HTR-8/SVneo (cell line): ENCODE measurements at places on chromosomes 11 and 22.

DNA sequence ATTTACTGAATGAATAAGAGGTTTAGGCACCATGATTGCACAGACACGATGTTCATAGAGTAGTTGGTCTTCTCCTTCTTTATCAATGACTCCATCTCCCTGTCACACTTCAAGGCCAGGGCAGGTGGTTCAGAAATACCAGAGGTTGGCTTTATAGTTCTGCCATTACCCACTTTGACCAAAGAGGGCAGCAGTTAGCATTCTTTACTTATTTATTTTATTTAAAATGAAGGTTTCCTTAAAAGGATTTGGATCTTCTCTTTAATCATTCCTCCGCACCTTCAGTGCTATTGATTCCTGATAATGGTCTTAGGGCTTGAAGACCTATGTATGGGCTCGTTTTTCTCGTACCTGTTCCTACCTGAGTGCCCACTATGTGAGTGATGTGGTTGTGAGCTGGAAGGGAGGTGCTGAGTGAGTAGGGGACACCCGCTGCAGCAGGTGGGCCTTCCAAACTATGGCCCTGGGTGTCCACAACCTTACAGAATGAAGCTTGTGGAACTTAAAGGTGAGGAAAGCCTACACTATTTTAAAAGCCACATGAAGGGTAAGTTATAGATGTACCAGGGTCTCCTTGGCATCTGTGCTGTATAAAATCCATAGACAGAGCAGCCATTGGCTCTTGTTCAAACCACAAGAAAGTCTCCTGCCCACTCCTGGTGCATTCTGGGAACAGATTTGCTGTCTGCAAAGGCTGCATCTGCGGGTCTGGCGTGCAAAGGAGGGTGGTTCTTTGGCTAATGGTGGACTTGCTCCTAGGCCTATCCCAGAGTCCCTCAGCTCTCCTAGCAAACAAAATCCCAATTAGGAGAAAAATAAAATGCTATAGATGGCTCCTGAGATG lies 35.0 kb downstream of the TIMP3 start:
- DNase-seq = no peak

DNA sequence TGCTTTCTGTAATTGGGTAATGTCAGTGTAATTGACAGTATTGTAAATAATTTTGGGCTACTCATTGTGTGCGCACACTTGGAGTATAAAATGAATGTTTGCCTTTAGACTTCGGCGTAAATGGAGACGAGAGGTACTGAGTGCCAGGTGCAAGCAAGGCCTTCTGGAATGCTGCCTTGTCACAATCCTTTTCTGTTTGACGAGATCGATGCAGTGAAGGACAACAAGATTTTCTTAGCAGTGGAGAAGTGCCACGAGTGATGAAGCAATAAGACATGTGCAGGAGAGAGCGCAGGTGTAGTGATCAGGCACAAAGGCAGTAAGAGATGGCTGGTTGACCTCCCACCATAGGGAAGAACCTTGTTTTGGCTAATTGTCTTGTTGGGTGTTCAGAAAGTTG lies 67.5 kb downstream of the DDX10 start:
- DNase-seq = no peak

- DNase-seq = no peak
These were observed 42.6 kb upstream of the MPEG1 start for GRCh38 chr11:59255281-59255680.

GRCh38 chr11:75022296-75022695 lies 33.6 kb downstream of the NEU3 start:
- DNase-seq = no peak

GRCh38 chr11:104916442-104916841 lies 18.2 kb upstream of the CASP12 start:
- DNase-seq = no peak

- DNase-seq = no peak
These were observed 97.0 kb upstream of the MPPED2 start for GRCh38 chr11:30683176-30683575.

DNA sequence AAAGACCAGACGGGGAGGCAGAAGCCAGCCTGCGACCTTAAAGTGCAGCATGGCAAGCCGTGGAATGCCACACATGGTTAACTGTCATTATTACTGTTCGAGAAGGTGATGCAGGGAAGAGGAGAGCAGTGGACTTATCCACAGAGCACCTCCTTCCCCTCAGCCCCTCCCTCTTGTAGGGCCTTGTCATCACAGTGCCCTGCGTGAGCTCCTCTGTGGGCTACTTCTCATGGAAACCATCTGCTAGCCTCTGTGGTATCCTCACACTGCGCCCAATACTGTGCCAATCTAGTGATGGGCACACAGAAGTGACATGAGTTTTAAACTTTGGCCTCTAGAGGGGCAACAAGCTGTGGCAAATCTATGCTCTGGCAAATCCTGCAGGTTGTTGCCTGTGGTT lies 18.2 kb upstream of the CCDC134 start:
- no peak for DNase-seq

DNA sequence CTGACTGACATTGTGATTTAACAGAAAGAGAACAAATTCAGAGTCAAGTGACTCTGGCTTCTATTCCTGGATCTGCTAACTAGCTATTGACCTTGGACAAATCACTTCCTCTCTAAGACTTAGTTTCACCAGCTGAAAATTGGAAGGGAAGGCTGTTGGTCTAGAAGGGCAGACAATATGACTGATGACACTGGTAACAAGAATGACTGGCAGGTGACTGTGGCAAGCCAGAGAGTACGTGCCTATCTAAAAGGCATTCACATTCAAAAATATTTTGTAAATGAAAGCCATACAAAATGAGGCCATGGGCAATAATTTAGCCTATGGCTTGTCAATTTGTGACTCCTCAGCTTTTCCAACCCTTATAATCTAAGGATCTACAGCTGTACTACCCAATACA lies 23.5 kb downstream of the SERGEF start:
- no peak for DNase-seq

DNA sequence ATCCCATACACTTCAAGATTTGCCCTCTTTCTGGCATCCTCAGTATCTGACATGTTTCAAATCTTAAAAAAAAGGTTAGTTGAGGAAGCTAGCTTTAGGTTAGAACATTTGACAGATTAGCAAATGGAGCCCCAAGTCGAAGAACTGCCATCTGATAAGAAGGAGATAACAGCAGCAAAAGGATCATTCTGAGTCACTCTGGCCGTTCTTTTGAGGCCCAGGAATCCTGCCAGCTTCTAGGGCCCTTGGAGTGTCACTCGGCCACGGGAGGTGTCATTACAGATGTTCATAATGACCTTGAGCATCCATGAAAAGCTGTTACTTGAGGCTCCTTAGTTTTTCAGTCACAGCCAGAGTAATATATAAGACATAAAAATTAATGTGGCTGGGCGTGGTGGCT lies 132.1 kb upstream of the RASSF10 start:
- DNase-seq = no peak

DNA sequence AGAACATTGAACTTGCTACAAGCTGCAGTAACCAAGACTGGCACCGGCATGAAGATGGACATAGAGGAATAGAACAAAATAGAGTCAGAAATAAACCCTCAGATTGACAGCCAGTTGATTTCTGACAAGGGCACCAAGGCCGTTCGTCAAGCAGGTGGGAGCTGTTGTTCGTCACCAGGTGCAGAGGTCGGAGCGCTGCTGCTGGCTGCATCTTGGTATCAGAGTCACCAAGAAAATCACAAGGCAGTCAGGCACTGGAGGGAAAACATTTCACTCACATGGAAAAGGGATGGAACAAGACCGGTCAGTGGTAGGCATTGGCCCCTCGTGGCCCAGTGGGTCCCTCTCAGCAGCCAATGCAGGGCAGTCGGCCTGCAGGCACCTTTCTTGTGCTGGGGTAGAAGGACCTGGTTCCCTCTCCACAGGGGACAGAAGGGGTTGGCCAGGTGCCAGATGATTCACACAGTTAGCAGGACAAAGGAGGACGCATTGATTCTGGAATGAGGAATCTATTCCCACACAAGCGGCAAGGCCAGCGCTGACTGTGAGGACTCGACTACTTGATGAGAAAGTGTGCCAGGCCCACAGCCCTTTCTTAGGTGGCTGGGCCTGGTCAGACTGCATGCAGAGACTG lies 115.8 kb upstream of the FGF3 start:
- DNase-seq = no peak

DNA sequence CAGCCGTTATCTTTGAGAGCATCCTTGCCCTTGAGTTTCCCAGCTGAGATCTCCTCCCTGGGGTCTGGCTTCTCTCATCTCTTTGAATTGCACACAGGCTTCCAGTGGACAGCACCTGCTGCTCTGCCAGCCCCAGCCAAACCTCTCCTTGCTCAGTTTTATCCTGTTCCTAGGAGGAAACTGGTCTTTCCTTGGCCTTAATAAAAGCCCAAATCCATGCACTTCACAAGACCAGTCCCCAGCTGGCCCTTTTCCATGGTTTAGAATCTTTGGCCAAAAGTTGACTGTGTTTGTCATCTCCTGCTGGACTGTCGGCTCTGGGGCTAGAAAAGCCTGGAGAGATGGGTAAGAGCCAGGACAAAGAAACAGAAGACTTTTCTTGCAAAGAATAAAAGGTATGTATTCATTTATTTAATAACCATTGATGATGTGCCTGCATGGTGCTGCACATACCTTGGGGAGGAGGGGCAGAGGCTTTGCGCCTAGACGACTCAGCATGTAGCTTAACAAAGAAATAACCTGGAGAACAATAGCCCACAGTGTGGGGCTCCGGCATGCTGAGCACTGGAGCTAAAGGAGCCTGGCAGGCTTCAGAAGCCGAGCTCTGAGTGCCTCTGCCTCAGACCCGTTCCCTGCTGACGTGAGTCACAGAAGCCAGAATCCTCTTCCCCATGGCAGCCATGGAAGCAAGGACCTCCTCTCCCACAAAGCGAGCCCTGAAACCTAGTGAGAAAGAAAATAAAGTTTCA lies 319.3 kb upstream of the B3GAT1 start:
- no peak for DNase-seq

DNA sequence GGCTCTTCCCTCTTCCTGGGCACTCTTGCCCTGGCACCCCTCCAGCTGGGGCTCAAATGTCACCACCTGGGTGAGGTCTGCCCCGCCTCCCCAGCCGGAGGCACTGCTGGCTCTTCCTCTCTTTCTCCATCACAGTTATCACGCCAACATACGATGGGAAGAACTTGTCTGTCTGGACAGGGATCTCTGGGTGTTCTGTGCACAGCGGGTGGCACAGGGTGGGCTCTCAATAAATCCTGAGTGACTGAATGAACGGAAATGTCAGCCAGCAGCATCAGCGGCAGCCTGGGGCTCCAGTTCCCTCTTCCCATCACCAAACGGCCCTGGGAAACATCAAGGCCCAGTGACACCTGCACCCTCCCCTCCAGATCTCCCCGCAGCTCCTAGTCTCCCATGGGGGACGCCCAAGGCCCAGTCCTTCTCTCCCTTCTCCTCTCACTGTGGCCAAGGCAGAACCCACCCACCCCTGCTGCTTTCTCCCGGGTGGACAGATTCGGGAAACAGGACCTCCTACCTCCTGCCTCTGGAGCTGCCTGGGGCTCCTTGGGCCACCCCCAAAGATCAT lies 440 bp upstream of the SLC25A45 start:
- DNase-seq = no peak

DNA sequence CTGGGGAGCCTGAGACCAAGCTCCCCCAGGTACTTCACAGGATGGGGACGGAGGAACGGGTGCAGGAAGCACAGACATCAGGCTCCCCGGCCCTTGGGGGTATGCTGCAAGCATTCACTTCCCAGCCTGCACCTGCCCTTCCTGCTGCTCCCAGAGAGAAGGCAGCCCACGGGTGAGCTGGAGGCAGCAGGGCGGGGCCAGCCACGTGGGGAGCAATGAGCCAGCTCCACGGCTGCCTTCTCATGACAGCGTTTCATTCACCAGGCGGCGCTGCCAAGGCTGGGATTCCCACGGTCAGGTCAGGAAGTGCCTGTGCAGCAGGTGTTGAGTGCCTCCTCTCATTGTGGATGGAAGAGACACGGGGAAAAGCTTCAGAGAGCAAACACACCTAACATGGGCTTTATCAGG lies 14.5 kb upstream of the PHLDA2 start:
- DNase-seq = no peak

DNA sequence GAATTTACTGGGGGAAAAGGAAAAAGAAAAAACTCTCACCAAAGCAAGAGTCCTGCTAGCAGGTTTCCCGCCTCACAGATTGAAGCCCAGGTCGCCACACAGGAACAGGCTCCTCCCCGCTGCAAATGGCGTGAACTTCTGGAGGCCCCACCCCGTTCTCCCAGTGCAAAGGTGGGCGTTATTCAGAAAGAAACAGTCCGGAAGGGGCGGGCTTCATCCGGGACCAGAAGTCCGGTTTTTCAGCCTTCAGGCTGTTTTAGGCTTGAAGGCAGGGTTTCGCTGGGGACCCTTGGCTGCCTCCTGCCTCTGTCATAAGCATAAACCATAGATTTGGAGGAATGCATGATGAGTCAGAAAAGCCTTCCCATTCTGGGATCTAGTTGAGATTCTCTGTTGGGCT lies 148.3 kb upstream of the POU2AF2 start:
- DNase-seq = peak; percentile 35

DNA sequence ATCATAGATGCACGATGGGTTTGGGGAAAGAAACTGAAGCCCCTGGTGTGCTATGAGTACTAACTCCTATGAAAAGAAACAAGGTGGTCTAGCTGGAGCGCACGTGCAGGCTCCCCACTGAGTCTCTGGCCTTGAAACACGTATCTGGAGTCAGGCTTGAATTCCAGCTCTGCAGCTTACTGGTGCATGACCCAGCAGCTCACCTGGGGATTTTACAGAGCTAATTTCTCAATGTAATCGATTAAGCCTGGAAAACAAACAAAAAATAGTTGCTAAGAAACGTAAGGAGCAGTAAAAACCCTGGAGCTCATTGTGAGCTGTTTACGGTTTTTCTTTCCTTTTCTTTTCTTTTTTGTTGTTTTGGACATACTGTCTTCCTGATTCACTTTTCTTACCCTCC lies 12.3 kb downstream of the KCNJ1 start:
- DNase-seq = no peak

DNA sequence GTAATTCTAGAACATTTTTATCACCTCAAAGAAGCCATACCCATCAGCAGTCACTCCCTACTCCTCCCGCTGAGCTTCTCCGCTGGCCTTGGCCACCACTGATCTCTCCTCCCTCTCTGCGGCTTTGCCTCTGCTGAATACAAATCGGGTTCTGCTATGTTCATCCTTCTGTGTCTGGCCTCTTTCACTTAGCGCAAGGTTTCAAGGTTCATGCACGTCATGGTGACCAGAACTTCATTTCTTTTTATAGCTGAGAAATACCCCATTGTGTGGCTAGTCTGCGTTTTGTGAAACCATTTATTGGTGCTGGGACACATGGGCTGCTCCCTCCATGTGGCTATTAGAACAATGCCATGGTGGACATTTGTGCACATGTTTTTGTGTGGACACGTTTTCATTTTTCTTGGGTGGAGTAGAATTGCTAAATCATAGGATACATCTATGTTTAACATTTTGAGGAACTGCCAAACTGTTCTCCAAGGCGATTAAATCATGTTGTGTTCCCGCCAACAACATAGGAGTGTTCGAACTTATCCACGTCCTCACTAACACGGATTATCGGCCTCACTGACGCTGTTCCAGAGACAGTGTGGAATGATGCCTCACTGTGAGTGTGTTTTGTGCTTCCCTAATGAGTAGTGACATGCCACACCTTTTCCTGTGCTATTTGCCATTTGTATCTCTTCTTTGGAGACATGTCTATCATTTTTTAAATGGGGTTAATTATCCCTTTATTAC lies 24.2 kb upstream of the KRTAP5-6 start:
- no peak for DNase-seq

GRCh38 chr11:100612766-100613165 lies 74.3 kb upstream of the ARHGAP42 start:
- no peak for DNase-seq
